ENCODE measurements at places on chromosomes 3 and 15.

GRCh38 chr3:72272356-72272755, 487.4 kb upstream of the PROK2 start:
- DNase-seq, result no peak

- DNase-seq, result no peak
Measured at GRCh38 chr15:34993412-34993811, 5.3 kb upstream of the ZNF770 start.

- DNase-seq, result no peak
Measured at GRCh38 chr3:178482981-178483380, 53.3 kb upstream of the KCNMB2 start.

DNA sequence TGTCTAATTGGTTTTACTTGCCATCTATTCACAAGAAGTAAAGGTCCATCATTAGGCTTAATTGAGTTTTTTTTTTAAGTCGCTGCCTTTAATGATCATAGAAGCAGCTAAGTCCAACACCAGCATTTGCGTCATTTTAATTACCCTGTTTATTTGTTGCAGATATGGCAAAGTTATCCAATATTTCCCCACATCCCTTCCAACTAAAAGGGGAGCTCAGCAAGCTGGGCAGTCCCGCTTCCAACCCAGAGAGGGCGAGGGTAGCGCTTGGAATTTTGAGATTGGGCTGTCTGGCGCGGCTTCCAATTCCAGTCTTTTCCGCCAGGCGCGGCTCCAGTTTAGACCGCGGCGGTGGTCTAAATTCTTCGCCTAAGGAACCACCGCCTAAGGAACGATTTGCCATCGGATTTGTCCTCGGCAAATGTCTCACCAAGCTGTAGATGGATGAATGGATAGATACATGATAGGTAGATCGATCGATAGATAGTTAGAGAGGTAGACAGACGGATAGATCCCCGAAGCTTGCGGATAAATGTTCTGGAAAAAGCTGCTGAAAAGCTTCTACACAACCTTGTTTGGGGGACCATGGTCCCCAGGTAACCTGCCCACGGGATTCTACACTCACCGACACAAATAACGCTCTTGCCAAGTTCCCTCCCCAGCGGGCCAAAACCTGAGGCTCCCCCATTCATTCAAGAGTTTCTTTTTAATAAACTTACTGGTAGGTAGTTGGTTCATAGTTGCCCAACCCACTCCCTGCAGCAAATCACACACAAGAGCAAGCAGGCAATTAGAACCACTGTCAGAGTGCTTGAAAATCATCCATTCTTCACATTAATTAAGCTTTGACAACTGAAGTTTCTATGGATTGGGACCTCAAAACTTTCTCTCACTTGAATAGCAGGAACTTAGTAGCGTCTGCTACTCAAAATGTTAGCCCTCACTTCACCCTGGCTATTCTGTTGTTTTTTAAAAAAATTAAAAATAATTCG, 49.1 kb downstream of the ZIC4 start:
- DNase-seq, result no peak

DNA sequence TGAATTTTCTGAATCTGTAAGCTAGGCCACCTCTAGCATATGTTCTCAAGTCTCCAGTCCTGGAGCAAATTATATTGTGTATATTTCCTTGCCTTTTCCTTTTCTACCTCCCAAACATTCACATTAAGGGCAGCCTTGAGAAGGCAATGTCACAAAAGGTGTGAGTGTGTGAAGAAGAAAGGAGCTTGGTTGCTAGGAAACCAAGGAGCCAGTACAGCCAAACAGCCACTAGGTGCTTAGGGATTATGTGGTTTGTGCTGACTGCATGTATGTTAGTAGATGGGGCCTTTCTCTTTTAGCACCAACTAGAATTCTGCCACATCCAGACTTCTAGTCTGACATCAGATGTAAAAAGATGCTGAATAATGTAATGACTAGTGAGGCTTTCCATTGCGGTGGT, 118.8 kb upstream of the DAZL start:
- DNase-seq, result no peak

DNA sequence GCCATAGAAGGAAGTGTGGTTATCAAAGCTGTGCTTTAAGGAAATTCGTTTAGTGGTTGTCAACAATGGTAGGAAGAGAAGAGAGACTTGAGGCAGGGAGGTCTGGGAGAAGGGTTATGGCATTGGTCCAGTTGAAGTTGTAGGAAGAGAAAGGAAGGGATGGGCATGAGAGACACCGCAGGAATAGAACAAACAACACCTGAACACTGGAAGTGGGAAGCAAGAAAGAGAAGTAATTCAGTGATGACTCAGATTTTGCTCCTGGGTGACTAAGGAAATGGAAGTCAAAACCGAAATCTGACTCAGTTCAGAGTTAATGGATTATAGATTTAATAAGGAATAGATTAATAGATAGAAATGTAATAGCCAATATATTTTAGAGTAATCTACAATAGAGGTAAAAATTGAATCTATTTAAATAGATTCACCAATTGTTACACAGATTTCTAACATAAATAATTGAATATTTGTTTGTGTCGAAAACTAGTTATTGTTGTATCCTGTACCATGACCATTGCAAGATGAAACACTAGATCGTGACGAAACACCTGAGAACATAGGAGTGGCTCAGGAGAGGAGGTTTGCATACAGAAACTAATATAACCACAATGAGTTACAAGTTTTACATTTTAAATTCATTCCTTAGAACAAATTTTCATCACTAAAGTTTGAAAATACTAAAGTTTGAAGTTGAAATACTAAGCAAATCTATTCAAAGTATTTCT, 36.0 kb downstream of the THBS1 start:
- DNase-seq, result no peak

- no peak for DNase-seq
Measured at GRCh38 chr15:101145362-101145761, 106.5 kb downstream of the CHSY1 start.

DNA sequence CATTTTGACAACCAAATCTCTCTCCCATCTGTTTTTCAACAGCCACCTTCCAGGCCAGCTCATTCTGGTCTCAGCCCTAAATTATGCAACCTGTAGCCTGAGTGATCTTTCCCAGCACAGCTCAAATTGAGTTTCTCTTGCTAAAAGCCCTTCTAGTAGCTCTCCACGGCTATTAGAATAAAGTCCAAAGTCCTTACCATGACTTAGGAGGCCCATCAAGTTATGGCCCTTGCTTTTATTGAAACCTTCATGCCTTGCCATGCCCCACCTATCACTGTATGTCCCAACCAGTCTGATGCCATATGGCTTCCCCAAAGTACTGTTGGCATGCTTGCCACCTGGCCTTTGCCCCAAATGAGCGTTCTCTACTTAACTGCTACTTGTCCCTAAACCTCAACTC, 303.5 kb upstream of the GADL1 start:
- DNase-seq, result no peak

DNA sequence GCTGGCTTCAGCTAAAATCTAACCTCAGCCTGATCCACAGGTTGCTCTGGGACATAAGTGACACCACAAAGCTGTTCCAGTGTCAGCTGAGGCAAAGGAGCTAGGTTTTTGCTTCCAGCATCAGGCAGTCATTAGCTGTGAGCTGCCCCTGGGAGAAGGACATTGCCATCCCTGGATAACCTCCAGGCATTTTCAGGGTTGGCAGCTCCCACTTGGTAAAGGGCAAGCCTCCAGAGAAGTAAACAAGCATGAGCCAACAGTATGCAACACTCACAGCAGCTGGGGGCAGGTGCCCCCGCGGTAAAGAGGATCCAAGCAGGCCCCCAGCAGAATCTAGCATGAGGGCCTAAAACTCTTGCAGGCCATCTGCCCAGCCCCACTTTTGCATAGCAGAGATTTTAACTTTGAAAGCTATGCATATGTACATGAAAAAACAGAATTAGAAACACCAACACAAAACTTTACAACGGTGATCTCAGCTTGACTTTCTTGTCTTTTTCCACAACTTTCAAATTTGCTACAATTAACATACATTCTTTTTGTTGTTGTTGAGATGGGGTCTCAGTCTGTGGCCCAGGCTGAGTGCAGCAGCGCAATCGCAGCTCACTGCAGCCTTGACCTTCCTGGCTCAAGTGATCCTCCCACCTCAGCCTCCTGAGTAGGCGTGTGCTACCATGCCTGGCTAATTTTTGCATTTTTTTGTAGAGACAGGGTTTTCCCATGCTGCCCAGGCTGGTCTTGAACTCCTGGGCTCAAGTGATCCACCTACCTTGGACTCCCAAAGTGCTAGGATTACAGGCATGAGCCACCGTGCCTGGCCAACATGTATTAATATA, 83.8 kb upstream of the TPM1 start:
- no peak for DNase-seq

GRCh38 chr3:134699141-134699711, 48.4 kb upstream of the KY start:
- DNase-seq, result no peak

- no peak for DNase-seq
Measured at GRCh38 chr3:37945156-37945806, 45.3 kb upstream of the VILL start.

DNA sequence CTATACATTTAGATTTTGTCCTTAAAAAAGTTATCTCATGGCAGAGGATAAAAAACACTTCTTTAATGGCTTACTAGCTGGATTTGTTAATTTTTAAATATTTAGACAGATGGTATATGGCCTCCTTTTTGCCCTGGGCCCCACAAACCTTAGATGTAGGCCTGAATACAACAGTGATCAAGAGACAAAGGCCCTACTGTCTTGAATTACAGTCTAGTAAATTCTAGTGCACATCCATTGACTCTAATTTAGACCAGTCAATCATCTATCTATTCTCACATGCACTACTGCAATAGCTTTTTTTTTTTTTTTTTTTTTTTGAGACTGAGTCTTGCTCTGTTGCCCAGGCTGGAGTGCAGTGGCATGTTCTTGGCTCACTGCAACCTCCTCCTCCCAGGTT, 452.8 kb downstream of the FHIT start:
- DNase-seq, result no peak

DNA sequence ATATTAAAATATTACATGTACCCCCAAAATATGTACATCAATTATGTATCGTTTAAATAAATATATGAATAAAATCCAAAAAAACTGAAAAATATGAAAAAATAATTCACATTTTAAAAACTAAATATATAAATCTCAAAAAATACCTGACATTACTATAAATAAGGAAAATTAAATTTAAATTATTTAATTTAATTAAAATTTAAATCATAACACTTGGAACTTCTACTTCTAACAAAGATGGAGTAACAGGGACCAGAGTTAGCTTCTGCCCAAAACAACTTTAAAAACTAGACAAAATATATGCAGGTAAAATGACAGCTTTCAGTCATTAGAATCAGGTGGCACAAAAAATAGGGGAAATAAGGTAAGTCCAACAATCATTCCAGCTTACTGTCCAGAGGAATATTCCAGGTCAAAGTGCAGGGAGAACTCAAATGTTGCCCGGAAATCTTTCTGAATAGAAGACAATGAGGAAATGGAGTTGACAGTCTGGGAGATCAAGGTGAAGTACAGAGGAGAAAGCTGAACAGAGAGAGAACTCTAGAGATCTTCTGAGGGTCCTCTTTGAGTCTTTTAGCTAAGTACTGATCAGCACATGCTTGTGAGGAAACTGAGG, 207.7 kb upstream of the ATP11B start:
- DNase-seq, result no peak

- no peak for DNase-seq
Measured at GRCh38 chr3:69562020-69562419, 176.1 kb upstream of the FRMD4B start.

DNA sequence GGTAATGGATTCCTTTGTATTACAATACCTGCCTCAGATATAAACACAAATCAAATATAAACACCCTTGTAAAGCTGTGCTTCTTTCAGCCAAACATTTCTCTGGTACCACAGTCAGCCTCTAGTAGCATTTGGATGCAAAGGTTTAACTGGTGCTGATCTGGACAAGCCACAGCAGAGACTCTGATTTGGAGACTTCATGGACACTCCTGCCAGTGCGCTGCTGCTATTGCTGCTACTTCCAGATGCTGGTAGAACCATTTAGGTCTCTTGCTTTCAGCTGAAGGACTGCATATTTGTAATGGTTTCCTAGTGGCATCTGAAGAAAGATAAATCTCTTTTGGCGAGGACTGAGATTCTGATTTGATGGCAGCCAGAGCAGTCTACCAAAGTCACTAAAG, 36.9 kb downstream of the NCK1 start:
- no peak for DNase-seq

DNA sequence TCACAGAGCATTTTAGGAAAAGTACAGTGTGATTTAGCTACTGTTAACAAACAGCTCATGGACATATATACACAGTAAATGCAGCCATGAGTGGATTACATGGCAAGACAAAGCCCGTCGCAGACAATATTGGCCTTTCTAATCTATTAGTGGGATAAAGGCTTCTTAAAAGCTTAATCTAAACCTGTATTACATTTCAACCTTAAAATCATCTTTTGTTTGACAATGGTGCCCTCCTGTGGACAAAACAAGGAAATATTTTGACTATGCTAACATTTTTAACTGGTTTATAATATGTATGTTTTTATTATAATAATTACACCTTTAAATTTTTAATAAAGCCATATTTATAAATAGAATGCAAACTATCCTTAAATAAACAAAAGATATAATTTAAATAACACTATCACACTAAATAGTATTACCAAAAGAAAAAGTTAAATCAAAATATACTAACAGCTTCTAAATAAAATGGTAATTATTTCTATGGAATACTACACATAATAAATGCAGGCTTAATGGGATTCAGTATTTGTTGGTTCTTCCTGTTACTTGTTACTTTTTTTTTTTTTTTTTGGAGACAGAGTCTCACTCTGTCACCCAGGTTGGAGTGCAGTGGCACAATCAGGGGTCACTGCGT, 38.6 kb downstream of the TAFA4 start:
- no peak for DNase-seq

DNA sequence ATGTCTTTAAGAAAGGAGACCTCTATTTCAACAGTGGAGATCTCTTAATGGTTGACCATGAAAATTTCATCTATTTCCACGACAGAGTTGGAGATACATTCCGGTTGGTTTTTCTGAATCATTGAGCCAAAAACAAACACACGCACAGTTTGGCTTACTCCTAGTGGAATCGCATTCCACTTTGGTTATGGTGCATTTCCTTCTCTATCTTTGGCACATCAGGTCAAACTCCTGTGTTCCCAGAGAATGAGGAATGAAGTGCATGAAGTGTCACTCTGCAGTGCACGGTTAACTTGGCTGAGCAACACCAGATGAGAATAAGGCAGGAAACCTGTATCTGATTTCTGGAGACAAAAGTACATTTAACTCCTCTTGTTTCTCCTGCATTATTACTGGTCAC, 38.5 kb downstream of the HDC start:
- DNase-seq, result no peak
